ENCODE measurements at places on chromosomes 12 and 14.

DNA sequence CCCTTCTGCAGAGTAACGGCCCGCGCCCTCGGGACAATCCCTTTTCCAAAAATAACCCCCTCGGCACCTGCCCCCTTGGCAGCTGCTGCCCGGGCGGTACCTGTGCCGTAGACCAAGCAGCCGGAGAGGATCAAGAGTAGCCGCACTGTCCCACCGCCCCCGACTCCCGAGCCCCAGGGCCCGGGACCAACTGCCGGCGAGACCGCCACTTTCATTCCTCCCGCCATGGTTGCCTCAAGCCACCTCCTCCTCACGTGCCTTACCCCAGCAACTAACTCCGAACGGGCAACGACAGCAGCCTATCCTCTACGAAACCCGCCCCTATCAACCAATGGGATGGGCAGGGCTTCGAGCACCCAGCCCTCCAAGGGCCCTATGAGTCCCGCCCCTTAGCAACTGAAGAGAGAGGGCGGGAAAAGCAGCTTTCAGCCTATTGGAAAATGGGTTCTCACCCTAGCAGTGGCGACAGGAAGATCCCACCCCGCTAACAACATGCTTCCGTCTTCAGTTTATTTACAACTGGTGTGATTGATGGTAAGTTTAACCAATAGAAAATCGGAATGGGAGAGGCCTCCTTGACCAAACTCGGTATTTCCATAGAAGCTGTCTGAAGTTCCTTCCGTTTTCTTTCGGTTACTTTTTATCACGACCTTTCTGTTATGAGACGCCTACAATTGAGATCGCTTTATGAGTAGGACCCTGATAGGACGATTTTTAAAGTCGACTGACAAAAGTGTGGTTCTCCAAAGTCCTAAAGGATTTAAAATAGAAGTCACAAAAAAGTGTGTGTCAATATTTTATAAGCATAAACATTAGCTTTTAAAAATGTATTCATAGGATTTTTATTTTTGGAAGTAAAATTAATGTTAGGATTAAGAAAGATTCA, at the start of gene NEMP1:
NEMP1 (minus strand) TSS at position 273 of the 886 bp plus-strand sequence; CDS start at position 227, 46 bp downstream.
- peak; percentile 99 for DNase-seq

DNA sequence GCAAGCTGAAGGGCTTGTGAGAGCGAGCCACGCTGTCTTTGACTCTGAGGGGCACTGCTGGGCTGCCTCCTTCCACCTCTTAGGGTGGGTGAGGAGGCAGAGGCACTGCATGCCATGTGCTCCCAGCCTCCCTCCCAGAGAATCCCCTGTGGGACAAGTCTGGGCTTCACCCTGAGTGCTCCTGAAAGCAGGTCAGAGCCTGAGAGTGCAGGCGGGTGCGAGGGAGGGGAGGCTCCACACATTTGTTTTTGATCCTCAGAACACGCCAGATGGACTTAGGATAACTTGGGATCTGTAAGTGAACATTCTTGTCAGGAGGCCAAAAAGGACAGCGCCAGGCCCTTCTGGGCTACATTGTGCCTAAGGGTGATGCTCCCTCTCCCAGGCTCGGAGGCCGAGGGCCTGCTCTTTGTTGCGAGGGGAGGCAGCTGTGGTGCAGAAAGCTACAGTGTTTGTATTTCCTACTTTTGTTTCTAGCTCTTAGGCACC, 155.4 kb downstream of the TMX1 start:
- DNase-seq = peak; percentile 86

DNA sequence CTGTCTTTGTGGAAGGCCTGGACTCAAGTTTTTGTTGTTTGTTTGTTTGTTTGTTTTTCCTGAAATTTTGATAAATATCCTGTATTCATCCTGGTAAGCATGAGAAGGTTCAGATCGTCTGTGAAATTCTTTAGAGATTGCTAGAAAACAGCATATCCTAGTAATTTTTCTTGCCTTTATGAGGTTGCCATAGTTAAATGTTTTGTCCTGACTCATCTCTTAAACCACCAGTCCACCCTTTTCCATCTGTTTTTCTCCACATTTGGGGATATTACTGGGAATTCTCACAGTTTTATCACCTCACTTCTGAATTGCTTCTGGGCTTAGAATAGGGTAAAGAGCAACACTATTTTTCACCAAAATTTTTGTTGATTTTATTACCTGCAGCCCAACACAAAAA, 248.3 kb downstream of the FBXL14 start:
- no peak for DNase-seq

GRCh38 chr12:94560431-94561221, 89.7 kb downstream of the TMCC3 start:
- peak; percentile 93 for DNase-seq

- DNase-seq = peak; percentile 14
Observed at GRCh38 chr12:115763376-115763775, 514.1 kb downstream of the MED13L start.
